Stimulated activated CD8-positive, alpha-beta memory T cell treated with anti-CD3 and anti-CD28 coated beads, Interleukin-15, amount 100 ng/mL, for 4 hours (primary cell): ENCODE measurements at places on chromosomes 16 and 17.

- DNase-seq, result no peak
Measured at GRCh38 chr16:70660672-70661350, 14.5 kb downstream of the IL34 start.

- no peak for DNase-seq
Measured at GRCh38 chr16:49699841-49700175, 156.1 kb downstream of the ZNF423 start.

GRCh38 chr17:42067371-42068091 lies 17.1 kb upstream of the C17orf113 start:
- no peak for DNase-seq

- DNase-seq, result no peak
Measured at GRCh38 chr17:51014129-51014528, 106.5 kb downstream of the SPAG9 start.

GRCh38 chr17:60514053-60514452 lies 12.0 kb downstream of the APPBP2 start:
- no peak for DNase-seq

DNA sequence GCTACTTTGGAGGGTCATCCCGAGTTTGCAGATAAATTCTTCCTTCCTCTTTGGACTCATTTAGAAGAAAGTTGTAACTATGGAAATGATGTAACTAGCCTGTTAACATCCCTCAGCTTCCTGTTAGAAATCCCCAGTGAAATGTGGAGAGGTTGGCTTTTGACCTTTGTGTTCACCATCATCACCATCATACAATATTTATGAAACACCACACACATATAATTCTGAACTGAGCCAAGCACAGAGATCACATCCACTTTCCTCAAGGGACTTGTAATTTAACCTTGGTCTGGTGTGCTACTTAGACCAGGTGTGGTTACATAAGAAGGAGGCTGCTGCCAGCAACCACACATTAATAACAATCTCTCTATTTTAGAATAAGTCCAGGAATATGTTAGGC lies 2.5 kb downstream of the CAPNS2 start:
- no peak for DNase-seq

GRCh38 chr16:14302399-14303181 lies 231.5 kb downstream of the MRTFB start:
- DNase-seq, result no peak

- no peak for DNase-seq
Measured at GRCh38 chr17:79338604-79339003, 264.0 kb downstream of the ENGASE start.

DNA sequence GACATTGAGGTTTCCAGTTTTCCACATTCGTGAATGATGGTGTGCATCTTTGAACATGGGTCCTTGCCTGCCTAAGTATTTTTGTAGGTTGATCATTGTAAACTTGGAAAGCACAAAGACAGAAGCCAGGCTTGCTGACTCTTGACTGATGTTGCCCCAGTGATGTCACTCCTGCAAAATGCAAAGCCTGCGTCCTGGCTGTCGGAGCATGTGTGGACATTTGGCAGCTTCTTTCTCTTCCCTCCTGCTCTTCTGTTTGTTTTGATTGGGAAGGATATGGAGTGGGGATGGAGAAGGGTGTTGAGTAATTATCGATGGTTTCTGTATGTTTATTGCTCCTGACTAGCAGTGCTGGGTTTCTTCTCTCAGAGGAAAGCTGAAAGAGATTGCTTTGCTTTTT lies 3.2 kb downstream of the NDE1 start:
- no peak for DNase-seq

GRCh38 chr17:56810891-56811775 lies 22.6 kb downstream of the C17orf67 start:
- no peak for DNase-seq

DNA sequence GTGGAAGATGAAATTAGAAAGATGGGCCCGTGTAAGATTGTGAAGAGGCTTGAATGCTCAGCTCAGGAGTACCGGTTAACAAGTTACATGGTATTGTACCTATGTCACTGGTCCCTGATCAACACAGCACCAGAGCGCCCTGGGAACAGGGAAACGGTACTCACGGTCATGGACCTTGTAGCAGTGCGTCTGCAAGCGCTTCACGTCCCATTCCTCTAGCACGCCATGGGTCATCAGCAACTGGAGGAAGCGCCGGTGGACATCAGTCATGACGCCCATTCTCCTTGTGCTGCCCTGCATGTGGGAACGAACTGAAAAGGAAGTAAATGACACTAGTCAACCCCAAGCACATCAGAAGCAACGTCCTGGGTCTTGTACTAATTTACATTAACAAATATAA lies 11.3 kb downstream of the NSMCE1 start:
- DNase-seq, result no peak

DNA sequence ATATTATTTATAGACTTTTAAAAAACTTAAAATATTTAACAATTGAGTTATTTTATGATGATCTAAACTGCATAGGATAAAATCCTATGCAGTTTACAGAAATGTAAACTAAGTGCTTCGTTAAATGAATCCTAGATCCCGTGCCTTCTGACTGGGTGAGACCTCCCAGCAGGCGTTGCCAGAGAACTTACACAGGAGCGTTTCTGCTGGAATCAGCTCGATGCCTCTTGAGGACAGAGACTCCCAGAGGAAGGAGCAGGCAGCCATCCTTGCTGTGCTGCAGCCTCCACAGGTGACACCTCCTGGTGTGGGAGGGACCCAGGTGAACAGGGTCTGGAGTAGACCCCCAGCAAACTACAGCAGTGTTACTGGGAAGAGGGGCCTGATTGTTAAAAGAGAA lies 160.4 kb downstream of the WWOX start:
- DNase-seq, result no peak

GRCh38 chr17:69430488-69430887 lies 16.0 kb downstream of the MAP2K6 start:
- no peak for DNase-seq

GRCh38 chr16:23679274-23679985 lies 741 bp downstream of the PLK1 start:
- DNase-seq, result no peak

DNA sequence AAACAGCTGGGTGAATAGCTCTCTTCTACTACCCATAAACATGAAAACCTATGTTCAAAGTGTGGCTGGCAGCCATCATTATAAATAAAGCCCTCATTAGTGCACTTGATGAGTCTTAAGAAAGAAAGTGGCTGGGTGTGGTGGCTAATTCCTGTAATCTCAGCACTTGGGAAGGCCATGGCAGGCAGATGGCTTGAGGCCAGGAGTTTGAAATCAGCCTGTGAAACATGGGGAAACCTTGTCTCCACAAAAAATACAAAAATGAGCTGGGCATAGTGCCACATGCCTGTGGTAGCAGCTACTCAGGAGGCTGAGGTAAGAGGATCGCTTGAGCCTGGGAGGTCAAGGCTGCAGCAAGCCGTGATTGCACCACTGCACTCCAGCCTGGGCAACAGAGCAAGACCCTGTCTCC lies 28.3 kb upstream of the APPBP2 start:
- no peak for DNase-seq

DNA sequence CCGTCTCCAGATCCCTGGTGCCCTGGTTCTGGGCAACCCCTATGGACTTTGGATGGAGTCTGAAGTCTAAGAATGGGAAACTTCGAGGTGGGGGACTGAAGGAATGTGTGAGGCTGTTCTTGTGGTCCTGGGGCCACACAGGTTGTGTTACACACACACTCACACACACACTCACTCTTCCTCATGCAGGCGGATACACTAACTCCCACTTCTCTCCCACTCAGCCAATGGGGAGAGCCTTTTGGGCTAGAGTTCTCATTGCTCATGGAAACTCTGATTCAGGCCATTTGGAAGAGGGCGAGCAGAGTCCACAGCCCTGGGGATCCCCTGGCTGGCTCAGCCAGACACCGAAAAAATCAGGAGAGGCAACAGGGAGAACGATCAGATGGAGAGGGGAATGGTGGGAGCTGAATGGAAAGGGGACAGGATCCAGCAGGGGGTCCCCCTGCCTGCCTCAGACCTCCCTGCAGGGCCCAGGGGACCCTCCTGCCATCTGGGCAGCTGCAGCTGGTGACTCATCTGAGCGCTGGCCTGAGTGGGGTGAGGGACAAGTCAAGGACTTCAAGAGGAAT lies 9.1 kb downstream of the IGFBP4 start:
- no peak for DNase-seq

DNA sequence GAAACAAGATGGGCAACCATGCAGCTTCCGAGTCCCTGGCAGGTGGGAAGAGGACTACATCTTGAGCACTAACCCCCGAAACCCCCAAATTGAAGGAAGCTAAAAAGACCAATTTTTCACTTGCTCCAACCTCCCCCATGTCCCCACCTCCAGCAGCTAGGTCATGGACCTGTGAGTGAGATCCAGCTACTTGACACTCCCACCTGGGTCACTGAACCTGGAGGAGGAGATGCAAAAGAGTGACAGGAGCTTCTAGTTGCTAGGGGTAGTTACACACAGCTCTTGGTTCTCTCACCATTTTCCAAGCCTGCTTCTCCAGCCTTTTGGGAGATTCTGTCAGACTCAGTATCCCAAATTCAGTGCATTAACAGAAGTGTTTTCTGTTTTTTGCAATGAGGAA lies 11.2 kb downstream of the PDZD9 start:
- DNase-seq, result no peak

DNA sequence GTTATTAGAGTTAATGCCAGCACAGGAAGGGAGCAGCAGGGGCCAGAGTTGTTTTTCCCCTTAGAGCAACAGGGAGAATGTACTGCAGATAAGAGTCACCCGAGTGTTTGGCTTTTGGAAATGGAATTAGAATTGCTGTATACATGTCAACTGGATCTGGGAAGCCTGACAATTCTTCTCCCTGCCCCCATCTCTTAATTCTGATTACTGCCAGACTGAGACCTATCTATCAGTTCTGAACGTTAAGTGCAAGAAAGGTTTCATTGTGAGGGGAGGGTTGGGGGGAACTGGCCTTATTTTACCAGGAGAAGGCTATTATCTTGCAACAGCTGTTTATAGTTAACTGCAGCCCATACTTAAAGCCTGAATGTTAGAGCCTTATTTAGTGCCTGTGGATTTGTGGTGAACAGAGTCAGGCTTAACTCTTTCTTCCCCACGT lies 424.5 kb upstream of the CDH11 start:
- no peak for DNase-seq

GRCh38 chr17:78337244-78338109 lies 22.4 kb downstream of the SOCS3 start:
- DNase-seq, result no peak

DNA sequence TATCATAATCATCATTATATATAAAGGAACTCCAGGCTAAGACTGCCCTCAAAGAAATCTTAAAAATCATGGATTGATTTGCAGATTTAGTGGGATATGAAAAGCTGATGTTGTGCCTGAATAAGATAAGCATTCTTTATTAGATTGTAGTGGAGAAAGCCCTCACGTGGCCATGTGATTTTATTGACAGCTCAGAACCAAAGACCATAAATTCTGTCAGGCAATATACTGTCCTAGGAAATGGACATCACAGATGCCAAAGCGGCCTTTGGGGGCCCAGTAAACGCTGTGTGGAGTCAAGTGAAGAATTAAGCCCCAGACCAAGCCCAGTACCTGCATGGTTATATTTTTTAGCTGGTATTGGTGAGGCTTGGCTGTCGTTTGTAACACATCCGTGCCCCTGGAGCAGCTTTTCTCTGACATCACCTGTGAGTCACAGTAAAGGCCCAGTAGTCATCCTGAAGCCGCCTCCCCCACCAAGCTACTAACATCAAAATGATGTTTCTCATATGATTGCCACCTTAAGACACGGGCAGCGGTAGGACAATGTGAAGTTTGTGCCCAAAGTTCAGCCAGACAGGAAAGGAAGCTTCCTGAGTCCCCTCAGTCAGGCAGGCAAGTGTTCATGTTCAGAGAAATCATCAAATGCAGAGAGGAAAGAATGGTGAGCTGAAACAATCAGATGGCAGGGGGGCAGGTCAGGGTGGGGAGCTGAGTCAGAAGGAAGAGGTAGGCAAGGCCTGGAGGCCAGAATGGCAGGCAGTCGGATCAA lies 209.4 kb downstream of the IRX3 start:
- no peak for DNase-seq

DNA sequence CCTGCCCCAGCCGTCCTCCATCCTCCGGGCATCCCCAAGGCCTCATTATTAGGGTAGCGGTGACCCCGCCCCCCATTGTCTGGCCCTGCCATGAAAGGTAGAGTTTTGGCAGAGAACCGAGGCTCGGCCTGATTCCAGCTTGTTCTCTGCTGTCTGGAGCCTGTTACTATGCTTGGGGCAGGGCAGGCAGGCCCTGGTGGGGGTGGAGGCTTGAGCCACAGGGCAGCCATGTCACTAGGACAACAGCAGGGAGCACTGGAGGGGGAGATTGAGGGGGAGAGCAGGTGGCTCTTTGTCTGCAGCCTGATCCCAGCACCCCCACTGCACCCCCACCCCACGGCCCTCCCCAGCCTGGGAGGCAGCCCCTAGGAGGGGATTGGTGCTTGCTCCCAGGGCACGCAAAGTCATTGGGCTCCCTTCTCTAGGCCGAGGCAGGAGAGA lies 15.4 kb downstream of the RHBDL3 start:
- no peak for DNase-seq

DNA sequence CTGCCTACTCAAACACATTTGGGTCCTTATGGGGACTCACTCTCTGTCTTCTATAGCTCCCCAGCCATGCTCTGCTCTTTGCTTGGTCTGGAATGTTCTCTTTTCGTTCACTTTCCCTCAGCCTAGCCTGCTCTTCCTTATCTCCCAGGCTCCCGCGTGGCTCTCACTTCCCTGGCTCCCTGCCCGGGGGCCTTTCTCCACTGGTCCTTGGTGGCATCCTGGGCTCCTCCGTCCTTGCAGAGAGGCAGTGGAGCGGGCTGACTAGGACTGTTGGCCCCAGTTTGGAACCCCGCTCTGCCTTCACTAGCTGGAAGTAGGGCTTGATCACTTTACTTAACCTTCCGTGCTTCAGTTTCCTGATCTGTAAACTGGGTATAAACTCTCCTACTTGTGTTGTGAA lies 31.2 kb downstream of the SHISA6 start:
- no peak for DNase-seq

DNA sequence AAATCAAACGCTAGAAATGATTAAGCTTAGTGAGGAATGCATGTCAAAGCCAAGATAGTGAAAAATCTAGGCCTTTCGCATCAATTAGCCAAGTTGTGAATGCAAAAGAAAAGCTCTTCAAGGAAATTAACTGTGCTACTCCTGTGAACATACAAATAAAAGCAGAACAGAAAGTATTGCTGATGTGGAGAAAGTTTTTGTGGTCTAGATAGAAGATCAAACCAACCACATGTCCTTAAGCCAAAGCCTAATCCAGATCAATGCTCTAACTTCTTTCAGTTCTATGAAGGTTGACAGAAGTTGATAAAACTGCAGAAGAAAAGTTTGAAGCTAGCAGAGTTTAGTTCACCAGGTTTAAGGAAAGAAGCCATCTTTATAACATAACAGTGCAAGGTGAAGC lies 1044.6 kb downstream of the CDH11 start:
- no peak for DNase-seq

GRCh38 chr17:42682722-42683403 lies 532 bp downstream of the CNTNAP1 start:
- no peak for DNase-seq
